ENCODE measurements at places on chromosomes 7 and 10.

DNA sequence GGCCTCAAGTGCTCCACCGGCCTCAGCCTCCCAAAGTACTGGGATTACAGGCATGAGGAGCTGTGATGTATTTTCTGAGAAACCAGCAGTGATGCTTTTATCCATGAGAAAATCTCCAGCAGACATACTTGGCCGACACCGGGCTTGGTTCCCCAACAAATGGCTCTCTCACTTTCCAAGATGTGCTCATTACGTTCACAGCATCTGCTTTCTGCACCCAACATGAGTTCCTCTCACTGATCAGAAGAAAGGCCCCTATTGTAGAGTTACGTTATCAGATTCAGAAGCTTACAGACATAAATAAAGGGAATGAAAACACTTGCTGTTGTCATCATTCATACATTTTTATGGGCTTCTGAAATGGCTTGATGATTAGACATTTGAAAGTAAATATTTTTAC, 95.0 kb downstream of the CALD1 start:
- no peak for DNase-seq

DNA sequence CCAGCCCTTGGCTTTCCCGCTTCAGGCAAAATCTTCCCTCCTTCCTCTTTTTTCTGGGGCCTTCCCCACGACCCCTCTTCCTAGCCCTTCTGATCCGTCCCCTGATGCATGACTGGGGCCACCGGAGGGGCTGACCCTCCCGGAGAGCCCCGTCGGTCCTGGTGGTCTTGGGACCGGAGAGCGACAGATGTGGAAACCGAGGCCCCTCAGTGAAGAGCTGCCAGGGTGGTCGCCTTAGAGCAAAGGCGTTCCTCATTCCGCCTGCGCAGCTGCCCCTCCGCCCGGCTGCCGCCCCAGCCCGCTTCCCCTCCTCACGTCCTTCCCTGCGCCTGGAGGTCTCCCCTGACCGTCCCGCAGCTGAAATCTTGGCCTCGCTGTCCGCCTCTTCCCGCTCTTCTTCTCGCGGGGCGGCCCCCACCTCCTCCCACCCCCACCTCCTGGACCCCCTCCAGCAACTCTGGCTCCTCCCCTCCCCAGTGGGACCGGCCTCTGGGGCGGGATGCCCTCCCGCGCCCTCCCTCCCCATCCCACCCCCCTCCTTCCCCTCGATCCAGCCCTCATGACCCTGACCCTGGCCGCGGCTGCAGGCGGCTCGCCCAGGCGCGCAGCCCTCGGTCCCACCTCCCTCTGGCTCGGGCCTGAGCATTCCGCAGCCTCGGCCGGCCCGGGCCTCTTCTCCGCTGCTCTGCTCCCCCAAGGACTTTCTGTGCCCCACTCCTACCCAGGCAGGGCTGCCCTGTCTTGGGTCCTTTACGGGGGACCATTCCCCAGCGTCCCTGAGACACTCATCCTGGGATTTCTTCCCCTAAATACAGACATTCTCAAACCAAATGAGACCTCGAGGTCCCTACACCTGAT, at the start of gene RARRES2:
Gene RARRES2 (minus strand): TSS at position 367 of the 858 bp plus-strand sequence. CDS start 1,020 bp downstream, outside the sequence.
- no peak for DNase-seq

GRCh38 chr7:2200584-2200980, 32.2 kb downstream of the MAD1L1 start:
- no peak for DNase-seq

GRCh38 chr7:132207782-132208181, 368.5 kb downstream of the PLXNA4 start:
- no peak for DNase-seq

DNA sequence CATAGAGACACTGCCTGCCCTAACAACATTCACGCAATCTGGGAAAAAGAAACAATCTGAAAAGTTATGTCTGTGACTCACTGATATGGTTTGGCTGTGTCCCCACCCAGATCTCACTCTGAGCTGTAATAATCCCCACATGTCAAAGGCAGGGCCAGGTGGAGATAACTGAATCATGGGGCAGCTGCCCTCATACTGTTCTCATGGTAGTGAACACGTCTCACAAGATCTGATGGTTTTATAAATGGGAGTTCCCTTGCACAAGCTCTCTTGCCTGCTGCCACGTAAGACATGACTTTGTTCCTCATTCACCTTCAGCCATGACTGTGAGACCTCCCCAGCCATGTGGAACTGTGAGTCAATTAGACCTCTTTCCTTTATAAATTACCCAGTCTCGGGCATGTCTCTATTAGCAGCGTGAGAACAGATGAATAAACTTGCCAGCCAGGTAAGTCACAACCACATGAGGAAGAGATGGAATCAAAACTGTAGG, 341.5 kb upstream of the AOAH start:
- peak; percentile 67 for DNase-seq

DNA sequence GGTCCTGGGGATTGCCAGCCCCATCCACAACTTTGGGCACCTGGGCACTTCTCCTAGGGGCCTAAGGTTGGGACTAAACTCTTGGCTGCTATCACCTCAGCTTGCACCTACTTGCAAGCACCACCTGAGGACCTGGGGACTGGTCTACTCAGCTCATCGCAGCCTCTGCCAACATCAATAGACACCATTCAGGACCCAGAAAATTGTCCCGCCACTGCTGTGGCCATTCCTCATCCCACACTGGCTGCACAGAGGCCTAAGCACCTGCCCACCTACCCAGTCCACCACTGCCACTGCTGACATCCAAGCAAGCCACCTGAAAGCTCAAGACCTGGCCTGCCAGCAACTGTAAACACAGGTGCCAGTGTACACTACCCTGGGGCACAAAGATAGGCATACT, 234.1 kb downstream of the STK31 start:
- DNase-seq, result no peak

GRCh38 chr10:131134001-131134576, 177.4 kb downstream of the TCERG1L start:
- DNase-seq, result no peak

- no peak for DNase-seq
Measured at GRCh38 chr7:25596443-25596842, 368.2 kb upstream of the NPVF start.

- DNase-seq, result no peak
Measured at GRCh38 chr10:57420881-57421280, 846.8 kb downstream of the IPMK start.

DNA sequence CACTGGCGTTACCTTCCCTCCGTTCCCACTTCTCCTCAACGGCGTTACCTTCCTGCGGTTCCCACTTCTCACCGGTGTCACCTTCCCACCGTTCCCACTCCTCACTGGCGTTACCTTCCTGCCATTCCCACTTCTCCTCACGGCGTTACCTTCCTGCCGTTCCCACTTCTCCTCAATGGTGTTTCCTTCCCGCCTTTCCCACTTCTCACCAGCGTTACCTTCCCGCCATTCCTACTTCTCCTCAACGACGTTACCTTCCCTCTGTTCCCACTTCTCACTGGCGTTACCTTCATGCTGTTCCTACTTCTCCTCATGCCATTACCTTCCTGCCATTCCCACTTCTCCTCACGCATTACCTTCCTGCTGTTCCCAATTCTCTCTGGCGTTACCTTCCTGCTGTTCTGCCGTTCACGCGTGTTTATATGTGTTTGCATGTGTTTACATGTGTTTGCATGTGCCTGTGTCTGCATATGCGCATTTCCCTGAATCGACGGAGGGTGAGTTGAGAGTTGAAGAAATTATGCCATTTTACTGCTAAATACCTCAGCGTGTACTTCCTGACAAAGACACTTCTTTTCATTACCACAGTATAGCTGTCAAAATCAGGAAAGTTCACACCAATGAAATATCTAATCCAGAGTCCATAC, 23.2 kb upstream of the CFAP46 start:
- DNase-seq, result no peak

DNA sequence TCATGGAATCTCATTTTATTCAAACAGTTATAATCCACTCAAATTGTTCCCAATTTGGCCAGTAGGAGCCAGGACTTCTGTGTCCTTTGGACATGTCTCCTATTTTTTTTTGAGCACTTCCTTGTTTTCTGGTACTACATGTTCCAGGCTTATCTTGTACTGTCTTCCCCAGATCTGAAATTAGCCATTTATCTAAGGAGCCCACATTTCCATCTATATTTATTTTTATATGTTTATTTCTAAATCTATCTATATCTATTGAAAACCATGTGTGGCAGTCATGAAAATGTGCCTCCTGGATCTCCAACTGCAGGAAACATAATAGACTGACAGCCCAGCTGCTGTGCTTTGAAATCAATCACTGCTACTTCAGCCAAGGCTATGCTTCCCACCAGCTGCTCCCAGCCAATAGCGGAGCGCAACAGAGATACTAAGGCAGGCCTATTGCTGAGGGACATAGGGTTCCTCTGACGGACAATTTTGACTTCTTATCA, 147.1 kb downstream of the LRRC4 start:
- DNase-seq, result no peak

DNA sequence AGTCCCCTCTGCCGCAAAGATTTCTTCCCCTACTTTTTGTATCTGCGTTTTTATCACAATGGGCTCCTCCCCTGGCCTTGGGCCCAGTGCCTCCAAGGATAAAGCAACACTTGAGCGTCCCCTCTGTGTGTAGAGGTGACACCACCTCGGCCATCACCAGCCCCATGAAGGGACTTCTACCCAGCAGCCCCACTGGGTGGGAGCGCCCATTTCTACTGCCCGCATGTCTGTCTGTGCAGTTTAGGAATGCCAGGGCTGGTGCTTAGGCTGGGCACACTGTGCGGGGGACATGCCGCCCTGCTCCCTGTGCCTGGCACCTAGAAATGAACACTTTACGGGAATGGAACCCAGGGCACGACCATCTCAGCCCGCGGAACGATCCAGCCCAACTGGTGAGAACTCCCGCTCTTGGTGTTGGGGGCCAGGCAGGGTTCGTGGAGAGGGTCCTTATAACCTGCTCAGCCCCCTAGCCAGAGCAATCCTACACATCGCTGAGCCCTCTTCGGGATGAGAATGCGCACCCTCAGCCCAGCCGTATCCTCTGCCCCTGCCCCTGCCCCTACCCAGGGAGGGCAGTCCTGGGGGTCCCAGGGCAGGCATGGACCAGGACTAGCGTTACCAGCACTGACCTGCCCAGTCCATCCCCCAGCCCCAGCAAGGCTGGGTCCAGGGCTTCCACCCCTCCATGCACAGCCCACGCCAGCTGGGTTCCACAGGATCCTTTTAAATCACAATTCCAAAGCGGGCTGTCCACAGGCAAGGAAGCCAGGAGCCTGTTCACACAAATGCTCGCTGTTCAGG, 12.8 kb downstream of the CRYGN start:
- DNase-seq, result no peak

DNA sequence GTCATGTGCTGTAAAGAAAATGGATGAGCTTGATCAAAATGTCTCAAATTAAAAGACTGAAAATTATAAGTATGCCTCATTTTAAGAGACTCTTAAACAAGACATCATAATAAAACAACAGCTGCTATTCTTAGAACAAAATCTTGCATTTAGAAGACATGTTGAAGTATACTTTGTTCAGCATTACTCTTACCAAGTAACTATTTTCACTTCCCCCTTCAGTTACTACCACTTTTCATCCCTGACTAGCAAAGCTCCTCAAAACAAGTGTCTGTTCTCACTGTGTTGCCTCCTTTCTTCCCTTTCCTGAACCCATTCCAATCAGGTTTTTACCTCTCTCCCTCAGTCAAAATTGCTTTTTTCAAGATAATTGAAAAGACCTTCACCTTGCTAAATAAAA, 31.6 kb downstream of the ELAPOR2 start:
- DNase-seq, result no peak

DNA sequence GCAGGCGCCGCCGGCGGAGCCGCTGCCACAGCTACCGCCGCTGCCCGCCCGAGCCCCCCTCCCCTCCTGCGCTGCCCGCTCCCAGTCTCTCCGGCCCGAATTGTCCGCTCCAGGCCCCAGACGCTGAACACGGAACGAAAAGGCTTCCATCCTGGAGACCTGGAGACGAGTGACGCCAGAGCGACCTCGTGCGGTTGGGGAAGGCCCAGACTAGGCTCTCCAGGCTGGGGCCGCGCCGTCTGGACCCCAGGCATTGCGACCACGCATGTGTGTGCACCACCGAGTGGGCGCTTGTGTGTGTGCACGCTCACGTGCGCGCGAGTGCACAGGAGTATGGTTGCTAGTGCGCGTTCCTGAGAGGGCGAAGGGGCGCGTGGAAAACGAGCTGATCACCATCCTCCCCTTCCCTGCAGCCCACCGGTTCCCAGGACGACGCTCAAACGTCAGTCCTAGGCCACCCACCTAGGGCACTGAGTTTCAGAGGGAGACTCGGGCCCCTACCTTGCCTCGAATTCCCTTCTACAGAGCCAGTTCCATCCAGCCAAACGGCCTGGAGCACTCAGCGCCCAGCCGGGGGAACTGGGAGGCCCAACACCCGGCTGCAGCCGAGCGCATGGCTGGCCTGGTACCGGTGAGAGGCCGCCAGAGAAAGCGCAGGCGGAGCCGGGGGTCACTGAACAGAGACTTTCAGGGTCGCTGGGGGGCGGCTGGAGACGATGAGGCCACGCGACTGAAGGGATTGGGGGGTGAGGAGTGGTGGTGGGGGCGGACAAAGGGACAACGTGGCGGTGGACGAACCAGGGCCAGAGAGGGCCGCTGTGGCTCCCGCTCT, 11.6 kb downstream of the LBX1 start:
- DNase-seq, result peak; percentile 57

DNA sequence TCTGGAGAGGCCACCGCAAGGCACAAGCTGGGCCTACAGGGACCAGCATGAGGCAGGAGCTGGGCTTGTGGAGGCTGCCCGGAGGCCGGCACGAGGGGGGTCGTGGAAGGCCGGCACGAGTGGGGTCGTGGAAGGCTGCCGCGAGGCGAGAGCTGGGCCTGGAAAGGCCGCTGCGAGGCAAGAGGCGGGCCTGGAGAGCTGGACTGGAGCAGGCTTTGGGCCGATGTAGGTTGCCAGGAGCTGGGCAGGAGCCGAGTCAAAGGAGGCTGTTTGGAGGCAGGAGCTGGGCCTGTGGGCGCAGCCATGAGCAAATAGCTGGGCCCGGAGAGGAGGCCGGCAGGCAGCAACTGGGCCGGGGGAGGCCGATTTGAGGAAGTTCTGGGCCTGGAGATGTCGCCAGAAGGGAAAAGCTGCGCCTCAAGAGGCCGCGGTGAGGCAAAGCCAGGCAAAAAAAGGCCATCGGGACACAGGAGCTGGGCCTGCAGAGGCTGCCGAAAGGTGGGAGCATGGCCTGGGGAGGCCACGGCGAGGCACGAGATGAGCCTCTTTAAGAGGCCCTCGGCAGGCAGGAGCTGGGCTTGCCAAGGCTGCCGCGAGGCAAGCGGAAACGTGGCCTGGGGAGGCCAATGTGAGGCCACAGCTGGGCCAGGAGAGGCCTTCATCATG, 26.5 kb downstream of the MDH2 start:
- DNase-seq, result no peak

- DNase-seq, result no peak
Measured at GRCh38 chr7:10804770-10805169, 168.9 kb upstream of the PHF14 start.

DNA sequence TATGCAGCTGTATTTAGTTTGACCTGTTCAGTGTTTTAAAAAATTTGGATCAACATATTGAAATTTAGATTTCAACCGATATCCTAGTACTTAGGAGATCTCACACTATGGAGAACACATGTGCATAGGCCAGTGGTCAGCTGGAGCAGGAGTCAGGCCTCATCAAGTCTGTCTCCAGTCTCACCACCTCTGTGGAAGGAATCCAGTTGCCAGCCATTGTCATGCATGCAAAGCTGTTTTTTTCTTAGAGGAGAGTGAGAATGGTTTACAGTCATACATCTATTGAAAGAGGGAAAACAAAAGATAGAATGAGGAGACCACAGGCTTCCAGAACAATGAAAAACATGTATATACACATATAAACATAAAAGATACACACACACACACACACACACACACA, 7.6 kb upstream of the CLEC5A start:
- no peak for DNase-seq

Measured in stimulated activated CD4-positive, alpha-beta T cell treated with anti-CD3 and anti-CD28 coated beads, Interleukin-15, amount 100 ng/mL, for 24 hours (primary cell).